ENCODE measurements at places on chromosomes 4 and X. TPM values are rescaled to one million over a fixed set of nuclear protein-coding genes. Genes with fewer than 3 reads are reported as not detected.
A peak's percentile ranks its signal among the peaks of the same experiment; 100 is the strongest.

DNA sequence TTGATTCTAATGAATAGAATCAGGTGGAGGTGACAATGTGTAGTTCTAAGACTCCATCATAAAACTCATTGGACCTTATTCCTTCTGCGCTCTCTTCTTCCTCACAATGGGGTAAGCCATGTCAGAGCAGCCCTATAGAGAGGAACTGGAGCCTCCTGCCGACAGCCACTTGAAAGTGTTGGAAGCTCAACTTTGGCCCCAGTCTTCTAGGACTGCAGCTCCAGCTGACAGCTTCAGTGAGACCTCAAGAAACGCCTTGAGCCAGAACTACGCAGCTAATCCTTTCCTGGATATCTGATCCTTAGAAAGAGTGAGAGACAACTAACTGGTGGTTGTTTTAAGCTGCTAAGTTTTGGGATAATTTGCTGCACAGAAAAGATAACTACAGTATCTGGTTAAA is 22.1 kb upstream of the ADH7 start:
- no peak for DNase-seq

- DNase-seq, result no peak
These were observed 61.9 kb upstream of the TAB3 start for GRCh38 chrX:30951003-30951402.

GRCh38 chr4:79823148-79823763 is 249.8 kb downstream of the ANTXR2 start:
- no peak for DNase-seq

DNA sequence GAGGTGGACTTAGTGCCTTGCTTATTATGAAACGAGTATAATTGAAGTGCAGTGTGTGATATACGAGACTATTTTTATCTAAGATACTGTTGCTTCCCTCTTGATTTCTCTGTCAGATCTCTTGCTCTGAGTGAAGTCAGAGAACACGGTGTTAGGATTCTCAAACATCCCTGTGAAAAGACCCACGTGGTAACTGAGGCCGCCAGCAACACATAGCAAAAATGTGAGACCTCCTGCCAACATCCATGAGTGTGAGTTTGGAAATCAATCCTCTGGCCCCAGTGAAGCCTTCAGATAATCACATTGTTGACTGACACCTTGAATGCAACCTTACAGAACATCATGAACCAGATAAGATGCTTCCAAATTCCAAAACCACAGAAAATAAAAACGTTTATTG is 954.4 kb downstream of the FAT4 start:
- no peak for DNase-seq

DNA sequence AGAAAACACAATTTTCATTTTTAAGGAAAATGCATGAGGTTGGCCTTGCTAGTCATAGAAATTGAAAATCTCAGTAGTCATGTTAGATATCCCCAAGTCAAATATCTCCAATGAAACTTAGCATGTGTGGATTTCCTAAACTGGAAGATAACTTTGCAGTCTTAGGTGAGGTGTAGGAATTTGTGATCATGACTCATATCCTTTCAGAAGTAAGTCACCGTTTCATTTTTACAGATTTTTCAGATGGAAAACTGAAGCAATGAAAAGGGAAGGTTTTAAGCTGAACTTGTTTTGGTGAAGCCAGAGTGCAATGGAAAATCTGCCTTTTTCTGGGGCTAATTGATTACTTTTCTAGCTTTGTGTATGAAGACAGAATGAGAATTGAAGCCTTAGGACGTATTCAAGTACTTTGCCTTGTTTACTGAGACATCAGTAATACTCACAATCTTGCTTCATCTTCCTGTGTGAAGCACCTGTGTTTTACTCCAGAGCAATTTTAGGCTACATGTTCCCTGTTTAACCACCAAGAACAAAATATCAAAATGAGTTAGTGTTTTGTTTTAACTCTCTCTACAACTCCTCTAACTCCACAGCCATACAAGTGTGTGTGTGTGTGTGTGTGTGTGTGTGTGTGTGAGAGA is 1662.8 kb upstream of the ADGRL3 start:
- no peak for DNase-seq

GRCh38 chrX:137212078-137212632 is 178.4 kb upstream of the GPR101 start:
- no peak for DNase-seq

GRCh38 chr4:107828315-107829090 is 3.8 kb downstream of the SGMS2 start:
- DNase-seq, result no peak

Gene DHX15
- 37.5 TPM for polyA plus RNA-seq

Gene ATP10D
- 8.4 TPM for polyA plus RNA-seq

DNA sequence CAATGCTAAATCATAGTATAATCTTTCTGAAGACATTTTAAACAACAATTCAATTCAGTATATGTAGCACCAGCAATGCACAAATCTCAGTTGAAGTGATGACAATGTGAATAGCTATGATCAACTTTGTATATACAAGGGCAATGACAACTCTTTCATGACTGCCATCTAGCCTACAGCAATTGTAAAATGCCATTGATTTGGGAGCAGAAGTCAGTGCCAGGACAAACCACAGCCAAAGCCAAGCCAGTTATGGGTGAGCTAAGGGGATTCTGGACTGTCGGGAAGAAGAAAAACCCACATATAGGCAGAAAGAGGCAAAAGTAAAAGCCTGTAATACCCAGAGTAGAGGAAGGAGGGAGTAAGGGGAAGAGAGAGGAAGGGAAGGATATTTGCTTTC is 238.6 kb downstream of the MID1IP1 start:
- DNase-seq, result no peak

DNA sequence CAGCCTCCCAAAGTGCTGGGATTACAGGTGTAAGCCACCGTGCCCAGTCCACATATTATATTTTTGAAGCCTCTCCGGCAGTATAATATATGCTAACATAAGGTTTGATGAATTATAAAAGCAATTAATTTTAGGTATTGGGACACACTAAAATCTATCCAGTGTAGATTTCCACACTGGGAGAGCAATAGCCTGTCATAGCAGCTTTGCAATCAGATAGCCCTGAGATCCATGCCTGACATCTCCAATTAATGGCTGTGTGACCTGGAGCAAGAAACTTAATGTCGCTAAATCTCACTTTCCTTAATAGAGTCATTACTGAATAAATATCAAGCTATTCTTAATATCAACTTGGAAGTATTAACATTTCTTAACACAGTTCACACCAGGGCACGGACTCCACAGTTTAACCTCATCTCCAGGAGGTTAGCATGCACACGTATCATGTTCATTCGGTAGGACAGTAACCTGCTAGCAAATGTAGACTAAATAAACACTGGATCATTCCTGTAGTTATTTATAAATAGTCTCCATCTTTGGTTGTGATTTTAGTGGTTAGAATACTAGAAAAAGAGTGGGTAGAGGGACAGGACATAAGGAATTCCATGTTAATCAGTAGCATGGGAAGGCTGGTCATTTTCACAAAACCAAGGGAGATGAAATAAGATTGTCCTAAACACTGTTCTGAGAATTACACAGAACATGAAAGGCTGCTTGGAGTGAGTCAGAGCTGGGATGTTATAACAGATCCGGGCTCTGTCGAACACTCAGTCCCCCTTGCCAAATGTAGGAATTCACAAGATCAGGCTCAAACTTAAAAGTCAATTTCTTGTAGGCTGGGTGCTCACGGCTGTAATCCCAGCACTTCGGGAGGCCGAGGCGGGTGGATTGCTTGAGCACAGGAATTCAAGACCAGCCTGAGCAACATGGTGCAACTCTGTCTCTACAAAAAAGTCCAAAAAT is 254.7 kb downstream of the PALLD start:
- DNase-seq, result no peak

Gene GPC4
- 0.27 TPM for polyA plus RNA-seq

DNA sequence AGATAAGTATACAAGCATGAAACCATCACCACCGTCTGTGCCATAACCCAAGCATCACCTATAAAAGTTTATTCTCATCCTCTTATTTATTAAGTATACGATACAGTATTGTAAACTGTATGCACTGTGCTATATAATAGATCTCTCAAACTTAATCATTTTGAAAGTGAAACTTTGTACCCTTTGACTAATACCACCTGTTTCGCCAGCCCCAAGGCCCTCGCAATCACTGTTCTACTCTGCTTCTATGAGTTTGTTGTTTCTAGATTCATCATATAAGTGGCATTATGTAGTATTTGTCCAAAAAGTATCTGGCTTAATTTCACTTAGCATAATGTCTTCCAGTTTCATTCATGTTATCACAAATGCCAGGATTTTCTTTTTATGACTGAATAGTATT is 72.1 kb upstream of the DOCK11 start:
- DNase-seq, result no peak

DNA sequence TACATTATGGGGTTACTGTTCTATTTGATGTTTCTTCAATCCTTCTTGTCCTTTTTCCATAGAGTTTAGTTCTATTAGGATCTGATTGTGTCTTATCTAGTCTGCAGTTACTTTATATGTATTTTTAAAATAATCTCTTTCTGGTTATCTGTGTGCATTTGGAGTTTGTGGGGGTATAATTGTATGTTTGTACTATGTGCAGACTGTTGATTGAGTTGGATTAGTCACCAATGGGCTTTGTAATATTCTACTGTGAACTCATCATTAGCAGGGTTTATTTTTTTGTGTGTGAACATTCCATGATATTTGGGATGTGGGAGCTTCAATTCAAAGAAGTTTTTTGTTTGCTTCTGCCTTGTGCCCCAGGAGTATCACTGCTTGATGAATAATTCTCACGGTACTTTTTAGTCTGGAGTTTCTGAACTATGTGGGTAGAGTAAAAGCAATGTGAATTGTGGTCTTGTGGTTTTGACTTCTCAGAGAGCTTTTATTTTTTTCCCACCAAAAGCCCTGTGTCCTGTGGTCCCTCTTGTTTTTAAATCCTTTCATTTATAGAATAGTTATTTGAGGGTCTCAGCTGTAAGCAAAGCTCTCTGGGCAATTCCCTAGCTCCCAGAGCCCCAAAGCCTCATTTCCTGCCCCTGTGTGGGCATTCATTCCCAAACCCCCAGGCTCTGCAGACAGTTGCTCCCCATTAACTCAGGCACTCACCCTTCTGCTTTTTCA is 127.8 kb downstream of the PHKA2 start:
- no peak for DNase-seq

Gene DUSP9
- polyA plus RNA-seq, result not detected

Gene GABRG1
- polyA plus RNA-seq, result not detected

DNA sequence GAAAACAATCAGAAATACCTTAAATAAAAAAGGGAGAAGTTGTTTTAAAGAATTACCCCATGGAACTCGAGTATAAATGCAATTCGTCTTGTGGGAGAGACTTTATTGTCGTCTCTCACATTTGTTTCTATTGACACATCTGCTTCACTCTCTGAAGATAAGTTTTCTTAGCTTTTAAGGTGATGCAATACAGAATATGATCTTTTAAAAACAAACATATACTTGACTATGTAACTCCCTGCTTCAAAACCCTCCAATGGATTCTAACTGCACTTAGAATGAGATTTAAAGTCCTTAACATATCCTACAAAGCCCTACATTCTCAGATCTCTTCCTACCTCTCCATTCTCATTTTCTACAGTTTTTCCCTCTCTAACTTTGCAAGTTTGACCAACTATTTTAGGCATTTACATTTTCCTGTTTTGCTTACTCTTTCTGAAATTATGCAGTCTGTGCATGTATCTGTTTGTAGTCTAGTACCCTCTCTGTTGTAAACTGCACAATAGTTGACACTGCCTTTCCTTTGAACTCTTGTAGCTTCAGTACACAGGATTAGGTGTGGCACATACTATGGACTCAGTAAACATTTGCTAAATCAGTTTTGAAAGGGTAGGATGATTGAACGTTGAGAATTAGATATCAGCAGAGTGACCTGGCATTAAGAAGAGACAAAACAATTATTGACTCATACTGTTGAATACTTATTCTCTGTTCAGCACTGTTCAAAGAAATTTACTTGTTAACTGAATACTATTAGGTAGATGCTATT is 59.8 kb downstream of the AGTR2 start:
- no peak for DNase-seq

Gene SLC49A3
- 9.5 TPM for polyA plus RNA-seq

DNA sequence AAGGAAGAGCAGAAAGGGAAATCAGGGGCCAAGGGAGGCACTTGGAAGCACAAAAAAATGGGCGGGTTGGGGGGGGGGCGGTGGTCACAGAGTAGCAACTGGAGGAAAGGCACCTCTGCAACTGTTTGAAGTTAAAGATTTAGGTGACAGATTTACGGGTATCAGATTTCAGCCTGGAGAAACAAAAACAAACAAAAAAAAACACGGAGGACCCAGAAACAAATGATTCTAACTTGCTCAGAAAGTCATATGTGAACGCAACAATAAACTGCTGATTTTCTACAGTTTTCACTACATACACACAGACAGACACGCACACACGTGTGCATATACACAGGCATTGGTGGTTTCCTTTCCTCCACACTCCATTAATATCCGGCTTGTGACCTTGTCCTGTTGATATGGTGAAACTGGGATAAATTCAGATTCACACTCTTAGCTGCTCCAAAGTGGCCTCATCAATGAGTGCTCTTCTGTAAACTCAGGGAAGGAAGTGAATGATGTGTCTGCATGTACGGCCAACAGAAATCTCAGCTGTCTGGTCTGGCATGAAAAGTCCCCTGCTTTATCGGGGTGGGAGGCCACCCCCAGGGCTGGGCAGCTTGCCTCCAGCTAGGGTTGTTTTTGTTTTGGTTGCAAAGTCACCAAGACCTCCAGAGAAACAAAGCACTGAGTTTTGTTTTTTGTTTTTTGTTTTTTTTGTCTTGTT is 54.3 kb downstream of the CHST7 start:
- DNase-seq, result peak; percentile 51

DNA sequence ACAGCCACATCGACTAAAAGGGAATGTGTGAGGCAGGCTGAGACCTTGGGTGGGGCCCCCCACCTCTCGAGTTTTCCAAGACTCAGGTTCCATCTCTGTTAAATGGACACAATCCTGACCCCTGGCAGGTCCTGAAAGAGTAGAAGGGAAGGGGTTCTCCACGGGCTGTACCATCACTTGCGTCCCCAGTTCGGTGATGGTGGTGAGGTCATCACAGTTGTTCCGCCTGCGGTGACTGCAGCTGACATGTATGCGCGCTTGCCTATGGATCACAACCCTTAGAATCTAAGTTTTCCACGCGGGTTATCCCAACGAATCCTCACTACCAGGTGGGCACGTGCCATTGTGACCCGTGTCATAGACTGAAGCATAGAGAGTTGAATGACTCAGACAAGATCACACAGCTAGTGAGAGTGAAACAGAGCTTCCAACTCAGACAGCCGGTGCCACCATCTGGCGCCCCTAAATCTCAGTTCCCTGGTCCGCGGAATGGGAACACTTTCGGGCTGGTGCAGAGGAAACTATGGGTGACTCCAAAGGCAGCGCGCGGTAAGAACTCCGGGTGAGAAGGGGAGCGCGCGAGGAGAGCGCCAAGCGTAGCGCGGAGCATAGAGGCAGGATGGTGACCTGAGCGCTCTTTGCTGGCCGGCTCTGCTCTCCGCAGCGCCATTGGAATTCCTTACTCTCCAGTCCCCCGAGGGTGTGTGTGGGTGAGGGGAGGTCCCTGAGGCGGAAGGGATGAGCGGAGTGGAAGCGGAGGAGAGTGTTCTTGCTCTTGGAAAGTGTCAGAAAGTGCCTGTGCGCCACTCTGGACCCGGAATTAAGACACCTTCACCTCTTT is 10.5 kb downstream of the MSX1 start:
- no peak for DNase-seq

All from CD14-positive monocyte (primary cell).